ENCODE measurements at places on chromosomes 6 and 20.

- DNase-seq, result no peak
Measured at GRCh38 chr20:16970776-16971175, 222.6 kb downstream of the OTOR start.

- DNase-seq, result no peak
Measured at GRCh38 chr6:100347901-100348550, 116.7 kb downstream of the SIM1 start.

DNA sequence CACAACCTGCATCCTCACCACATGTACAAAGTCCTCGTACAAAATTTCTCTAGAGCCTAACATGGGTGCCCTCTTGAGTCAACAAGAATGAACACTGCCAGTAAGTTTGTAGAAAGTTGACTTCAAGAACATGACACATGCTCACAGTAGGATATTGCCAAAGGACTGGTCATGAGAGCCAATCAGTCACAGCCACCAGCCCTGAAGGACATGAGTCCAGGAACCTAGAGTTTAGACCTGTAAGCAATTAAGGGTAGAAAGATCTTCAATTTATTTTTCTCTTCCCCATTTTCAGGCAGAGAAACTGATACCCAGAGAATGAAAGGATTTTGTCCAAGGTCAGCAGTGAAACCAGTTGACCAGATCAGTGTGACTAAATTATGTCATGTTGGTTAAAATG is 96.1 kb downstream of the MAFB start:
- no peak for DNase-seq

- no peak for DNase-seq
Measured at GRCh38 chr6:79764747-79765146, 133.6 kb downstream of the SH3BGRL2 start.

- DNase-seq, result no peak
Measured at GRCh38 chr20:44489931-44490330, 14.3 kb downstream of the TTPAL start.

DNA sequence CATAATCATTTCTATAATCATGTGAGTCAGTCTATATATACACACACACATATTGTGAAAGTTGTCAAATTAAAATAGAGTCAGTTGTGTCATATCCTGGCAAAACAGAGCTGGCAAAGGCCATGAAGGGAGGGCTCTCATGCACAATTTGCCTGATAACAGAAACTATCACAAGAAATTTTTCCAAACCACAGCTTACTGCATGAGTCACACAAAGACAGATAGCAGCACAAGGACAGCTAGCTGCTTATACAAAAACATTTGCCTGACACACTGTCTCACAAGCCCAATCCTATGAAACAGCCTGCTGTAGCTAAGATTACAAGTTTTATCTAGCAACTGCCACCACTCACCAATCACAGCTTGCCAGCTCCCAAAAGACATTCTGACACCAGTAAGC is 848.5 kb upstream of the MAN1A1 start:
- DNase-seq, result no peak

Data from activated CD8-positive, alpha-beta memory T cell treated with anti-CD3 and anti-CD28 coated beads, Interleukin-2, amount 50 U/mL, for 4 hours (primary cell).